ENCODE measurements at places on chromosomes 7 and 10. TPM values are rescaled to one million over a fixed set of nuclear protein-coding genes. Genes with fewer than 3 reads are reported as not detected.

The OPALIN gene
- not detected for total RNA-seq

The NRAP gene
- total RNA-seq = not detected

The TAS2R40 gene
- not detected for total RNA-seq

The MMP21 gene
- total RNA-seq = not detected

The SORBS1 gene
- total RNA-seq = 0.08 TPM

The VSIR gene
- total RNA-seq = 10.1 TPM

The GBX1 gene
- total RNA-seq = not detected
